ENCODE measurements at places on chromosomes 7 and 10.
A peak's percentile ranks its signal among the peaks of the same experiment; 100 is the strongest.

GRCh38 chr10:102274062-102274461, 28.7 kb downstream of the GBF1 start:
- DNase-seq = no peak

DNA sequence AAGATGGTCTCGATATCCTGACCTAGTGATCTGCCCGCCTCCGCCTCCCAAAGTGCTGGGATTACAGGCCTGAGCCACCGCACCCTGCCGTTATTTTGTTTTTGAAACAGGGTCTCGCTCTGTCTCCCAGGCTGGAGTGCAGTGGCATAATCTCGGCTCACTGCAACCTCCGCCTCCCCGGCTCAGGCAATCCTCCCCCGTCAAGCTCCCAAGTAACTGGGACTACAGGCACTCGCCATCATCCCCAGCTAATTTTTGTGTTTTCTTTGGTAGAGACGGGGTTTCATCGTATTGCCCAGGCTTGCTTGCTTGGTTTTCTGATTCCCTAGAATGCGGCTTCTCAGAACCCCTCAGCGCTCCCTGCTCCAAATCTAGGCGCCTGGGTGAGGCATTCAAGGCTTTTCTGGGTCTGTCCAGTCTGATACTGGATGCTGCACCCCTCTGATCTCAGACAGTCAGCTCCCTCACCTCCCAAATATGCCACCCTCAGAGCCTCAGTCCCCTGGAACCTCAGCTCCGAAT, 1.3 kb downstream of the TFR2 start:
- DNase-seq = no peak

- DNase-seq = peak; percentile 49
These were observed 269.6 kb downstream of the ELFN1 start for GRCh38 chr7:1939434-1940401.

- no peak for DNase-seq
These were observed 67.5 kb upstream of the IGFBP3 start for GRCh38 chr7:45988405-45989057.

DNA sequence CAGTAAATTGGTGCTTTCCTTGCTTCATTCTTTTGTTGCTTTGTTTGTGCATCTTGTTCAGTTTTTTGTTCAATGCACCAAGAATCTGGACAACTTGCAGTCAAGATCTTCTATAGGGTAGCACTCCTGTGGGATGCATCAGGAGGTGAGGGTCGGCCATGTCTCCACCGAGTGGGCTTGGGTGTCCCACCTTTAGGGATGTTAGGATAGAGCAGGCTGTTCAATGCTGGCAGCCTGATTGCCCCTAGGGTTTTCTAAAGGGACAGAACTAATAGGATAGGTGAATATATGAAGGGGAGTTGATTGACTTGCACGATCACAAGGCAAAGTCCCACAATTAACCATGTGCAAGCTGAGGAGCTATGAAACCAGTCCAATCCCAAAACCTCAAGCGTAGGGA, 109.9 kb downstream of the GLRX3 start:
- no peak for DNase-seq

DNA sequence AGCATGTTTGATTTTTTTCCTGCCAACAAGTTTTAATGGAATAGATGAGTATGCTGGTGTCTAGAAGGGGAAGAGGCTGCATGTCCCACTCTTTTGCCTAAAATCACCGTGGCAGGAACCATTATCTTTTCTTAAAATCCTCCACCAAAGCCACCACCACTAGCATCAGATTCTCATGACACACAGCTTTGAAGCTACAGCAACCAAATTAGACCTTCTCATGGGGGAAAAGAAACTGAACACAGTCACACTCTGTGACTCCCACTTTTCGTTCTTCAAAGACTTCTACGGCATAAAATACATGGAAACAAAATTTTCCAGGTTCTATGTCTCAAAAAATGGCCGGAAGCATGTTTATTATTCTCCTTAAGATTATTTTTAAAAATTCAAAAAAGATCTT, 81.8 kb downstream of the SGMS1 start:
- no peak for DNase-seq

GRCh38 chr7:11404355-11404754, 427.6 kb downstream of the THSD7A start:
- DNase-seq = no peak

- no peak for DNase-seq
These were observed 7.3 kb upstream of the PNLIP start for GRCh38 chr10:116538456-116538855.
